ENCODE measurements at places on chromosomes 5 and 9.

DNA sequence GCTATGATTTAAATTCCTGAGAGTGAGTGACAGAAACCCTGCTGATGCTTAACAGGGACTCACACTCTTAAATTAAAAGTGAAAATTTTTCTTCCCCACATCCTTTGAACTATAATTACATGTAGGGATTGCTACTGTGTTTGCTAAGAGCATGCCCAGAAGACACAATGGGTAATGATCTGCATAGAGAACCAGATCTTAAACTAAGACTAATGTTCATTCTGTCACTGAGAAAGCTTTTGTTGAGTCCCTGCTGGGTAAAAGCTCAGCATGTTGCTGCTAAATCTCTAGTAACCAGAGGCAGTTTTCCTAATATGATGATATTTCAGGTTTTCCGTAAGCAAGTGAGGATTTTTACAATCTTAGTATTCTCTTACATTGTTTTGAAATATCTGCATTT, 424.8 kb upstream of the SMC2 start:
- no peak for DNase-seq

DNA sequence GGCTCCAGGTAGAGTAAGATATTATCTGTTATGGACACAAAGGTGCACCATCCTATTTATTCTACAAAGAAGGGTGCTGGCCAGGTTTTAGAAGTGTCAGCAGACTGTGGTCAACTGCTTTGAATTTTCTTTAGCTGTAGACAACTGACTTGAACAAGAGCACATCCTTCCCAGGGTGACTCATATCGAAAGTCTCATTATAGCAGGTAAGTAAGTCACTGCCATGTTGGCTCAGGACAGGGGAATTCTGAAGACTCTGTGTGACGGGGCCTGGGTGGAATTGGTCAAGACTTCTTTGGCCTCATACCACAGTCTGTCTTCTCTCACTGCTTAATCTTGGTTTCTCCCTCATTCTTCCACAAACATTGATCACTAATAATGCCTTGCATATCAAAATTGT, 214.5 kb upstream of the CDH9 start:
- no peak for DNase-seq

- DNase-seq, result no peak
Observed at GRCh38 chr5:154850255-154851062, at the start of gene FAXDC2. TSS of gene FAXDC2 (minus strand) at chr5:154850603. CDS start at chr5:154838178, 12,425 bp downstream.

GRCh38 chr5:62068554-62068953, 237.5 kb upstream of the KIF2A start:
- no peak for DNase-seq

DNA sequence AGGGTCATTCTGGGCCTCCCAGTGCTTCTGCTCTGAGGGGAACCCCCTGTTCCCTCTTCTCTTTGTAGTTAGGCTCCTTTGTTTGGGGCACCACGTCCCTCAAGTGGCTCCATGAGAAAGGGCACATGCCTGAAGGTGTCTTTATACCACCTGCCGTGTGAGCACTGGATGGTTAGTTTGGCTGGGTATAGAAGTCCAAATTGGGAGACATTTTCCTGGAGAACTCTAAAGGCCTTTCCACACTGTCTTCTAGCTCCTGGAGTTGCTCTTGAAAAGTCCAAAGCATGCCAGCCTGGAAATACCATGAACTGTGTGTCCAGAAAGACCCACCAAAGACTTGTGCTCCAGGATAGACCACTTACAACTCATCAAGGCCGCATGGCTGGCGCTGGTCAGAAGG, 11.1 kb upstream of the CCDC187 start:
- DNase-seq, result no peak

DNA sequence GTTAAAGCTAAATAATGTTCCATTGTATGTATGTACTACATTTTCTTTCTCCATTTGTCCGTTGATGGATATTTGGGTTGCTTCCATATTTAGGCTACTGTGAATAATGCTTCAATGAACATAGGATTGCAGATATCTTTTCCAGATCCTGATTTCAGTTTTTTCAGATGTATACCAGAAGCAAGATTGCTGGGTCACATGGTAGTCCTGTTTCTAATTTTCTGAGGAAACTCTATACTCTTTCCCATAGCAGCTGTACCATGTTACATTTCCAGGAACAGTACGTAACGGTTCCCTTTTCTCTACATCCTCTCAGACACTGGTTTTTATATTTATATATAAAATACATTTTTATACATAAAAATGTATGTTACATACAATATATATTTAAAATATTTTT, 121.8 kb downstream of the GCNT1 start:
- DNase-seq, result no peak

GRCh38 chr9:90441814-90442213, 200.8 kb downstream of the DIRAS2 start:
- DNase-seq, result no peak

- DNase-seq, result peak; percentile 11
Observed at GRCh38 chr9:37083654-37084053, 36.7 kb upstream of the ZCCHC7 start.

DNA sequence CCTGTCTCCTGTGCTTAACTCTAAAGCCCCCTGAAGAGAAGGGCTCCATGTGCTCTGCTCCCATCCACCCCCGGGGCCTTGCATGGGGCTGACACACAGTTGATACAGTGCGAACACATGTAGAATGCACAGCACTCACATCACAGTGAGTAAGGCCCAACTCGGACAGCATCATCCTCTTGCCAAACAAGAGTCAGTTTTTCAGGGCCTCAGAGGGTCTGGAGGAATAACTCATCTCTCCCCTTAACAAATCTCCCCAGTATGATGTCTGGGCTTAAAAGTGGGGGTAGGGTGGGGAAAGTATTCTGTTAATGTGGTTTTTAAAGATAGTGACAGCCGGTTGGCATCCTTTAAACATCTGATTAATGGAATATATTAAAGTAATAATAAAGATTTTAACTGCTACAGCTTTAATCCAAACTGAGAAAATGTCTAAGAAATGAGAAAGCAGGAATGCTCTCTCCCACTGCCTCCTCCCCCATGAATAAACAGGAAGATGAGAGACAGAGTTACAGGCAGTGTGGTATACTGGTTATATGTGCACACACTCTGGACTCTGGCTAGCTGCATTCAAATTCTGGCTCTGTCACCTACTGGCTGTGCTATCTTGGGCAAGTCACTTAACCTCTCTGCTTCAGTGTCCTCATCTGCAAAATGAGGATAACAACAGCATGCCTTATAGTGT, 22.5 kb downstream of the APBA1 start:
- DNase-seq, result no peak

DNA sequence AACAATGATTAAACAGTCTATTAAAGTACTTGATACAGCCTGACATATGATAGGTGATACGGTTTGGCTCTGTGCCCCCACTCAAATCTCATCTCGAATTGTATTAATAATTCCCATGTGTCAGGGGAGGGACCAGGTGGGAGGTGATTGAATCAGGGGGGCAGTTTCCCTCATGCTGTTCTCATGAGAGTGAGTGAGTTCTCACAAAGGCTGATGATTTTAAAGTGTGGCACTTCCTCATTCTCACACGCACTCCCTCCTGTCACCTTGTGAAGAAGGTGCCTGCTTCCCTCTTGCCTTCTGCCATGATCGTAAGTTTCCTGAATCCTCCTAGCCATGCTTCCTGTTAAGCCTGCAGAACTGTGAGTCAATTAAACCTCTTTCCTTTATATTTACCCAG, 40.1 kb upstream of the TARS1 start:
- no peak for DNase-seq

DNA sequence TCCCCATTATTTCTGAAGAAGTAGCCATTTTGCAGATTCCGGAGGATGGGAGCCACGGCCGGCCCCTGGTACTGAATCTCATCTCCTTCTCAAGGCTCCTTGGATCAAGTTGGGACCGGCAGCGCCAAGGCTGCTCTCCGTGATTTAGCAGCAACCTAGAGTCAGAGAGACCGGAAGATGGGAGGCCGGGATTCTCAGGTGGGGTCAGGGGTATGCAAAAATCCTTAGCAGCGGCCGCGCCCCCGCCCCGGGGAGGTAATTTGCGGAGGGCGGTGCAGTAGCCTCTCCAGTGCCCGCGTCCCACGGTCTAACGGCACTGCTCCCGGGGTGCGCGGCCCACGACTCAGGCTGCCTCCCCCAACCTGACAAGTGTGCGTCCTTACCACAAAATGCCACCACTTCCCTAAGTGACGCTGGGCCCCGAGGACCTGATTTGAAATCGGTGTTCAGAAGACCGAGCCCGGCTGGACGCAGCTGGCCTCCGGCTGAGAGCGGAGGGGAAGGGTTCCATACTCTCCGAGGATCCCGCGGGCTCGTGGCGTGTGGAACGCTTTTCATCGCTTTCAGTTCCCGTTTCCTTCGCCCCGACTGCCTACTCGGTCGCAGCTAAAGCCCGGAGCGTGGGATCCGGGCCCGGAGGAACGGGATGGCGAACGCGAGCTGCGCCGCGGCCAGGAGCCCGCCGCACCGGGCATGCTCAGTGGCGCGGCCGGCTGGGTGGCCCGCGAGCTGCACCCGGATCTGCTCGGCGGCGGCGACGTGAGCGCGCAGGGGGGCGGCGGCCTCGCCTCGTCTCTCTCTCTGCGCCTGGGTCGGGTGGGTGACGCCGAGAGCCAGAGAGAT, at the start of gene SCAMP1:
Gene SCAMP1, plus strand, starts transcription at position 787 of the 843 bp plus-strand sequence. Its CDS starts 55 bp downstream, at position 842.
- DNase-seq, result peak; percentile 93

DNA sequence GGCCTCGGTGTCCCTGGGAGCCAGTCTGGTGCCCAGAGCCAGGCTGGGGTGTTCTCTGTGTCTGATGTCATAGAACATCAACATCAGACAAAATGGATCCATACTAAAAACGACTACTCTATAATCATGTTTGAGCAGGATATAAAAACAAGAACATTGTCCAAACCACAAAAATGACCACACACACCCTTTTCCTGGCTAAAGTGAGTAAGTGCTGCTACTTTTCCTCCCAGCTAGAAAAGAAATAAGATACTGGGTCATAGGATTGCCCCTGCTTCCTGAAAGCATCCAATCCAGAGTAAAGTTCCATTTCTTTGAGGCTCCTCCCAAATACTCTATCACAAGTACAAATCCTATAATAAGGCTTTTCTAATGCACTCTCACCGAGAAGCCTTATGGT, 19.7 kb upstream of the TRAF1 start:
- no peak for DNase-seq

GRCh38 chr5:10611290-10611689, 47.4 kb downstream of the ANKRD33B start:
- no peak for DNase-seq

DNA sequence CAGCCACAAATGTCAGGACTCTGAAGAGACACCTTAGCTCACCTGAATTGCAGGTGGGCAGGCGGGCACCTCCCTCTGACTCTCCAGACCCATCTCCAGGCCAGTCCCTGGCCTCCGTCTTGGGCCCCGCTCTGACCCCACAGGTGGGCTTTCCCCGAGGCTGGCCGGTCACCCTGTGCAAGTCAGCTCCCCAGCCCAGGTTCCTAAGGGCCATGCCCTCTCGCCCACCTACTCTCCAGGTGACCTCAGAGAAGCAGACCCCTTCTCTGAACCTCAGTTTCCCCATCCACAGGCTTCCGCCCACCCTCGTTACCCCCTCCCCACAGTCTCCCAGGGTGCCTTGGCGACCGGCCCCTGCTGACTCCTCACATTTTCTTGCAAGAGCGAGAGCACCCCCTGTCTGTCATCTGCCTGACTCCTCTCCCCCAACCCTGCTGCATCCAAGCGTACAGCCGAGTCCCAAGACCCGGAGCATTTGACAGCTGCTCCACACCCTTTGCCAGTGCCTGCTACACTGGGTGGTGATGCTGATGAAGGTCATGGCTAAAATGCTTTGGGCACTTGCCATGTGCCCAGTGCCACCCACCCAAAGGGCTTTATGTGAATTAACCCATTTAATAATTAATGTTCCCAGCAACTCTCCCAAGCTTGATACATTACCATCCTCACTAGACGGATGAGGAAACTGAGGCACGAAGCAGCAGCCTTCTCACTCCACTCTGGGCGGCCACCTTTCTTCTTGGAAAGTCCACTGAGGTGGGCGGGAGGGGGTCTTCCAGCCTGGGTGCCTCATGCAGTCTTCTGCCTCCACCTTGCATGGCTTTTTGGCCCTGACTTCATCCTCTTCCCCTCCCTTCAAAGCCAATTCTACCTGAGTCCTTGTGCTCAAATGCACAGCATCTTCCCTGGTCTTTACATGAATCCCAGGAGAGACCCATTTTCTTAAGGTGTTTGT, 51.1 kb upstream of the ORM1 start:
- no peak for DNase-seq

DNA sequence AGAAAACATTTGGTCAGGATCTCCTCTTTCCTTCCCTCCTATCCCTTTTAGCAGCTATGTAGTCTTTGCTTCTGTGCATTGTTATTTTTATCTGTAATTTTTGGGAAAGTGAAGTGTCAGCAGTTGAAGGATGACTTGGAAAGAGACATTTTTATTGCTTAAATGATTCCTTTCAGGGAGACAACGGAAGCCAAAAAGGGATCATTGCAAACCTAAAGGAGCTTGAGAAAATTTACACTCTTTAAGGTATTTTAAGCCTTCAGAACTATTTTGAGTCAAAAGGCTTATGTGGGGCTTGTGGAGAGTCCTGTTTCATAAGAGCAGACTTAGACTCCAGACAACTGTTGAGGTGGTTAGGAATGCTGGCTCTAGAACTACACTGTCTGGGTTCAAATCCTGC, 281.6 kb downstream of the KIF4B start:
- no peak for DNase-seq

DNA sequence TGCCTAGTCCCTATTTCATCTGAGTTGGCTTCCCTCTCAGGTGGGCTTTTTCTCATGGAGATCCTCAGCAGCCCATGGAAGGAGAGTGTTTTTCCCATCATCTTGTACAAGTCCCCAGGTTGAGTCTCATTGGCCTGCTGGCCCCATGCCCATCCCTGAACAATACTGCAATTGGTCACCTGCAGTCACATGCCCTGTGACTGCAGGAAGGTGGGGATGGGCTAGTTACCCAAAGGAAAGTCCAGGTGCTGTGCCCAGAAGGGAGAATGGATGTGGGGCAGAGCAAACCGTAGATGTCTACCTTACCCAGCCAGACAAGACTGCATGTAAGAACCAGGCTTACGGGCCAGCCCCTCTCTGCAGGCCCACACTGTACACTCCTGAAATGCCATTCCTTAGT, 54.0 kb upstream of the SAP30L start:
- no peak for DNase-seq

DNA sequence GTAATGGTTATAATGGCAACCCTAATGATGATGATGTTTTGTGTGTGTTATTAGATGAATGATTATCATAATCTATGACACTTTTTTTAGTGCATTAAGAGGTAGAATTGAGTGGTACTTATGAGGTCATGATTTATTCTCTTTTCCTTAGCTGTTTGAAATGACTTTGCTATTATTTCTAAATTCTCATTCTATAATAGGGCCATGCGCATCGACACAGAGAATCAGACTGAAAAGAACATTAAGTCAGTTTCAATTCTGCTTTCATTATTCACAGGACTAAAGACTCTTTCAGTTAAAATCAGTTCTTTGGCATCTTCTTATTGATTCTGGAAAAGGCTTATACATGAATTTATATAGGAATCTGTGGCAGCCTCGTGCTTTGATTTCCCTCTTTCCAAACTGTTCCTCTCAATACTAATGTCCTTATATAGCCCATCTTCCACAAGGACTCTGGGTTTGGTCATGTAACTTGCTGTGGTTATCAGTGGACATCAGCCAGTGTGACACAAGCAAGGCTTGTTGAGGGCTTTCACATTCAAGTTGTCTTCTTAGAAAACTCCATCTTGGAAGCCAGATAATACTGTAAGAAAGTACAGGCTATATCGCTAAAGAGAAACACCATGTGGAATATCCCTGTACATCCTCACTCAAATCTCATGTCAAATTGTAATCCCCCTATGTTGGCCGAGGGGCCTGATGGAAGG, 140.3 kb upstream of the CHD1 start:
- no peak for DNase-seq

Measured in CD4-positive, alpha-beta T cell treated with Interleukin-2 at 100 ng/mL for 4 hours (primary cell).